ENCODE measurements at places on chromosomes 11 and 22.

DNA sequence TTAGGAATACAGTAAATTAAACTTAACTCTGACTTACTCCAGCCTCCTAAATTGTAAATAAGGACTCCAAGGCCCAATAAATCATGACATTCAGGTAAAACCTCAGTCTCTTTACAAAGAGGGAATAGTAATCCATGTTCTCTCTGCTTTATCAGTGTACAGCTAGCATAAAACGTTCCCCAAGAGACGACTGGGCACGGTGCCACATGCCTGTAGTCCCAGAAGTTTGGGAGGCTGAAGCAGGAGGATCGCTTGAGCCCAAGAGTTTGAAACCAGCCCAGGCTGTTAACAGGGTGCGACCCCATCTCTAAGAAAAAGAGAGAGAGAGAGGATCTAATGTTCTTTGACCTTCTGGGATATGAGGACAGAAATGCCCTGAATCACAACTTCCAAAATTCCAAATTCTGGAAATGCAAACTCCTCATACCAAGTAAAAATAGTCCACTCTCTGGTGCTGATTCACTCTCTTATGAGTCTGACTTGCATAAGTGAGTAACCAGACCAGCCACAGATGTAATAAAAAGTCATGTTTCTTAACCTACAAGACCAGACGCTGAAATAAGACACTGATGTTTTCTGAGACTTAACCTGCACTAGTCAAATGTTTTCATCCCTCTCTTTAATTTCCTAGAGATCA lies 25.5 kb downstream of the NNMT start:
- no peak for DNase-seq

- no peak for DNase-seq
These were observed 206.3 kb downstream of the DDX10 start for GRCh38 chr11:108871152-108871551.

DNA sequence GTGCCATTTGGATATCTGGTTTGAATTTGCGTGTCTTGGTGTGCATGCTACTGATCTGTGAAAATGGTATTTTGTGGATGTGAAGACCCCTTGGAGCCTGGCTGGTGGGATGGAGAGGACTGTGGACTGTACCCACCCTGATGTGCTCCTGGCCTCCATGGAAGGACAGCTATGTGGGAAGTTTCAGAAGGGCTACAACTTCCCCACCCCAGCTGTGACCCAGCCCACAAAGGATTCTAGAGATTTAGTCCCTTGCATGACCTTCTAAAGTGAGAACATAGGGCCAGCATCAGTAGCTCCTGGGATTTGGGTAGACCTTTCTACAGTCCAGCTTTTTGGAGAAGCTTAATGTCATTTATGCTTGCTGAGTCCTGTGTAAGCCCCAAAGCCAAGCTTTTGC lies 173.4 kb downstream of the BCR start:
- DNase-seq: no peak

DNA sequence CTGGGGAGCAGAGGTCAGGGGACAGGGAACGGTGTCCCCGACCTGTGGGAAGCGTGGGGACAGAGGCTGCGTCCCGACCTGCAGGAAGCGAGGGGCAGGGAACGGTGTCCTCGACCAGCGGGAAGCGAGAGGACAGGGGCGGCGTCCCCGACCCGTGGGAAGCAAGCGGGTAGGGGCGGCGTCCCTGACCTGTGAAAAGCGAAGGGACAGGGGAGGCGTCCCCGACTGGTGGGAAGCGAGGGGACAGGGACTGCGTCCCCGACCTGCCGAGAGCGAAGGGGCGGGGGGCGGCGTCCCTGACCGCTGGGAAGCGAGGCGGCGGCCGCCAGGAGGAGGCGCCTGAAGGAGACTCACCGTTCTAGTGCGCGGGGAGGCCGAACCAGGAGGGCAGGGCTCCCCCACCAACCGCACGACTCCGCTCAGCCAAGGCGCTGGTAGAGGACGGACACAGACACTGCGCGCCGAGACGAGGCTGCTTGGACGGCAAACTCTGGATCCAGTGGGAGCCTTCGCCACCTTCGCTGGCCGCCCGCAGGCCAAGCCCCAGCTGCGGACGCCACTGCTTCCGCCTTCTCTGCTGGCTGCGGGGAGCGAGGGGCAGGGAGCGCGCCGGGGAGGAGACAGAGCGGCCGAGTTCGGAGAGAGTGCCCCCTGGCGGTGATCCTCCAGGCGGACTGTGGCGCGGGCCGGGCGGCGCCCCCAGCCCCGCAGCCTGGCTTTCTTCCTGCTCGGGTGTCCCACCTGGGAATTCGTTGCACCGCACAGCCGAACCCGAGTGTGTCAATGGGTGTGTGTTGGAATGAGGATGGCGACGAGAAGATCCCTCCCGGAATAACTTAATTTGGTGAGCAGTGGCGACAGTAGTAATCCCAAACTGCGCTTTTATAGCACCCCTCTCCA lies at the start of gene TRAF6:
Gene TRAF6 (minus strand): TSS at position 579 of the 900 bp plus-strand sequence. CDS start 8,757 bp downstream, outside the sequence.
- peak; percentile 90 for DNase-seq

- no peak for DNase-seq
These were observed 57.0 kb downstream of the BRD1 start for GRCh38 chr22:49770547-49771265.

DNA sequence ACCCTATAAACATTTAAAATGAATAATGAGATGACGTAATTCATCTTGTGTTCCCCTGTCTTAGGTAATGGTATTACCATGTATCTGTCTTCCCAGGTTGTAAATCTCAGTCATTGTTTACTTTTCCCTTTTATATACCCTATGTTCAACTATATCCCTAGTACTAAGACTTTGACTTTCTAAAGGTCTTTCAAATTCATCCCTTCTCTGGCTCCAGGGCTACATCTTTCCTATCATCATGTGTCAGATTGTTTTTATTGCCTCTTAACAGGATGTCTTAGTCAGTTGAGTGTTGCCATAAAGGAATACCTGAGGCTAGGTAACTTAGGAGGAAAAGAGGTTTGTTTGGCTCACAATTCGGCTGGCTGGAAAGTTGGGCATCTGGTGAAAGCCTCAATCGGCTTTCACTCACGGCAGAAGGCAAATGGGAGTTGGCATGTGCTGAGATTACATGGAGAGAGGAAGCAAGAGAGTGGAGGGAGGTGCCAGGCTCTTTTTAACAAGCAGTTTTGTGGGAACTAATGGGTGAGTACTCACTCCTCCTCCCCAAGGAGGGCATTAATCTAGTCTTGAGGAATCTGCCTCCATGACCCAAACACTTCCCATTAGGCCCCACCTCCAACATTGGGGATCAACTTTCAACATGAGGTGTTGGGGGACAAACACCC lies 11.6 kb upstream of the DLAT start:
- DNase-seq: no peak

DNA sequence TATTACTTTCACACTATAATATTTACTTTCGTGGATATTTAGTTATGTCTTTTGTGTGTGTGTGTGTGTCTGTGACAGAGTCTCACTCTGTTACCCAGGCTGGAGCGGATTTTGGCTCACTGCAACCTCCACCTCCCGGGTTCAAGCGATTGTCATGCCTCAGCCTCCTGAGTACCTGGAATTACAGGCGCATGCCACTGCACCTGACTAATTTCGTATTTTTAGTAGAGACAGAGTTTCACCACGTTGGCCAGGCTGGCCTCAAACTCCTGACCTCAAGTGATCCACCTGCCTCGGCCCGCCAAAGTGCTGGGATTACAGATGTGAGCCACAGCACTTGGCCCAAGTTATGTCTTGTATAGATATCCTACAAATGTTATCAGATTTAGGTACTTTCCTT lies 9.9 kb downstream of the PISD start:
- no peak for DNase-seq

- no peak for DNase-seq
These were observed 250.7 kb downstream of the FAT3 start for GRCh38 chr11:92475316-92475715.

DNA sequence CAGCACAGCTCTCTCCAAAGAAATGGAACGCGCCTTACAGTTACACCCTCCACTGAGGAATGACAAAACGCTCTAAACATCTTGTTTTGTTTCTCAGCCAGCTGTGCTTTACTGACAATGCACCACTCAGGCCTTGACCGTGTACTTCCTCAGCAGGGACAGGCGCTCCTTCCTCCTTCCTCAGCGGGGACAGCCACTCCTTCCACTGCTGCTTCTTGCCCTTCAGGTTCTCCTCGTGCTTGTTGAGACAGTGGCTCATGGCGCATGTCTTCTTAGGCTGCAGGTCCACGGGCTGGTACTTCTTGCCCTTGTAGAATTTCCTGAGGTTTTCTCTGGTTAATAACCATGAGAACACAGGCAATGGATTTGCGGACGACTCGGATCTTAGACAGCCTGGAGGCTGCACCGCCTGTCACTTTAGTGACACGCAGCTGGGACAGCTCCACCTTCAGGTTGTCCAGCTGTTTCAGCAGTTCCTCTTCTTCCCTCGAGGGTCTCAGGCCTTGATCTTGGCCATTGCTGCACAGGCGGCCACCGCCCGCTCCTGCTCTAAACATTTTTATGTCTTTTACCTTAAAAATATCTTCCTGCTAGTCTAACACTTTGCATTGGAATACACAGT lies 613.8 kb downstream of the BRD1 start:
- no peak for DNase-seq

- no peak for DNase-seq
These were observed 511.2 kb upstream of the LRRC4C start for GRCh38 chr11:41970681-41971080.

DNA sequence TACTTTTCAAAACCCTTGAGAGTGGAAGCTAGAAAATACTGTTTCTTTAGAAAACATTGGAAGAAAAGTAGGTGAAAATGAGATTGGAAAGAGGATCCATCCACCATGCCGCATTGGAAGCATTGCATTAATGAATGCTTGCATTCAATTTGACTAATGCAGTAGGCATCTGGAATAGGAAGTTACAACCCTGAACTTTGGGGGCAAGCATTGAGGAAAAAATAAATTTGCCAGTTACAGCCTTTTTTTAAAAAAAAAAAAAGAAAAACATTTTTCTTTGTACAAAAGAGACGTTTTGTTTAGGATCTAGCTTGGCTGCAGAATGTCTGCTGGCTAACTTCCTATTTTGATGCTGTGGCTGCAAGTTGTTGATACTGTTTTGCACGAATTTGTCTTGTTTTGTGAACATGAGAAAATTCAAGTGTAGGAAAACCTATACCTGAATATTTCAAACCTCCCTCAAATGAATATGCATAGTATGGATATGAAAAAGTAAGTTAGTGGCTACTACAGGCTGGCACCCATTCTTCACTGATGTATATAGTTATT lies 28.1 kb downstream of the RTN3 start:
- no peak for DNase-seq

DNA sequence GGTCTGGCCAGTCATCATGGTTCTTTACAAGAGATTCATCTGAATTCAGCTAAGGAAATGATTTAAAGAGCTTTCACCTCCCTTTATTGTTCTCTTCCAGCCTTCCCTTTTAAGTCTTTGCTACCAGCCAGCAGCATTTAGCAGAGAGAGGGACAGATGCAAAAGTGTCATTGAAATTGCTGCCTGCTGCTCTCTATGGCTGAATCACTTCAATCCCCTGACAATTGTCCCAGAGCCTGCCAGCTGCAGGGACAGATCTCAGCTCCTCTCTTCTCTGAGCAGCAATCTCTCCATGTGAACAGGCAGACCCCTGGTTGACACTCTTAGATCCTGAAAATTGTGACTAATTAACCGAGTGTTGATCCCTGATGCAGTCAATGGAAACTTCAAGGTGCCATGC lies 816.9 kb upstream of the CCDC90B start:
- no peak for DNase-seq

DNA sequence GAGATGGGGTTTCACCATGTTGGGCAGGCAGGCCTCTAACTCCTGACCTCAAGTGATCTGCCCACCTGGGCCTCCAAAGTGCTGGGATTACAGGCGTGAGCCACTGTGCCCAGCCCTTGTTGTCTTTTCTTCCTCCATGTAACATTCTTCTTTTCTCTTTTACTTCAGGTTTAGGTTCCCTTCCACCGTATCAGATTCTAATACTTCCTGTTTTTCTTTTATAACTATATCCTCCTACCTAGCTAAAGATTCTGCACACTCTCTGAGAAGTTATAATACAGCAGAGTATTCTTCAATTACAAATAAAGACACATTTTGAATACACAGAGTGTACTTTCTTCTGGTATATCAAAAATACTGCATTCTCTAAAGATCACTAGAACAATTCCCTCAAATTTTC lies 33.2 kb upstream of the GAB2 start:
- DNase-seq: no peak

DNA sequence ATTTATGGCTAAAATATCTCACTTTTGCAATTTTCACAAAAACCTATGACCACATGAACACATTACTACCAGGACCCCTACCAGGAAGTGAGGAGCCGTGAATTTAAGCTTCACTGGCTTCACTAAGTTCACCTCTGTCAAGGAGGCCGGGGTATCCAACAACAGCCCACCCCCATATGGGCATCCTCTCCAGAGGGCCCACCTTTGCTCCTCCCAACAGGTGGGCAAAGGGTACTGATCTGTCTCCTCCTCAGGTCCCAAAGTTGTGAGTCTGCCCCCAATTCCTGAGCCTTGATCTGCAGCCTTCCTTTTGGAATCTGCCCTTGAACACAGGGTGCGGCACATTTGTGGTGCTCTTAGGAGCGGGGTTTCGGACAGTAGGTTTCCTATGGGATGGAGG lies 66.9 kb downstream of the OTOG start:
- no peak for DNase-seq

- no peak for DNase-seq
These were observed 142.4 kb downstream of the KIRREL3 start for GRCh38 chr11:126857860-126858808.

- DNase-seq: no peak
These were observed 76.3 kb downstream of the MORC2 start for GRCh38 chr22:30892286-30892685.

GRCh38 chr11:72236083-72236697 lies 7.8 kb downstream of the PHOX2A start:
- no peak for DNase-seq

DNA sequence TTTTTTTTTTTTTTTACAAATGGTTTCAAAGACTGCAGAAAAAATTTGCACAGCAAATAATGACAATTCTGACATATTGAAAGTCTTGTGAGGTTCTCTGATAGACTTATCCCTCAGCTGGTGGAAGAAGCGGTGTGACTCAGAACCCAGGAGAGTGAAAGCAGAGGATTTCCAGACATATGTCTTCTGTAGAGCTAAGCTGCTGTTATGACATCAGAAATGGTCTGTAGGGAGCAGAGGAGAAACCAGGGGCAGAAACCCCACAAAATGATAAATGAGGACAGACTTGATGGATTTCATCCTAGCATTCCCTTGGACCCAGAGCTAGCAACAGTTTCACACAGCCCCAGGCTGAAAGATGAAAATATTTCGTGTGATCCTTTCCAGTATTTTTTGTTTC lies 582.6 kb downstream of the METTL15 start:
- DNase-seq: no peak

- DNase-seq: no peak
These were observed 33.5 kb downstream of the TOM1 start for GRCh38 chr22:35333220-35333619.

GRCh38 chr11:34105957-34106504 lies 602 bp downstream of the NAT10 start:
- DNase-seq: peak; percentile 11

- no peak for DNase-seq
These were observed 12.9 kb downstream of the STARD10 start for GRCh38 chr11:72781063-72781312.

GRCh38 chr11:36019722-36020121 lies 75.9 kb downstream of the LDLRAD3 start:
- DNase-seq: no peak
